ENCODE measurements at places on chromosomes 5 and 9. TPM values are rescaled to one million over a fixed set of nuclear protein-coding genes. Genes with fewer than 3 reads are reported as not detected.
A peak's percentile ranks its signal among the peaks of the same experiment; 100 is the strongest.

- peak; percentile 73 for ATAC-seq
These were observed 80.7 kb upstream of the TNFAIP8 start for GRCh38 chr5:119275146-119275545.

Gene ANKRD20A1
- total RNA-seq: 5.9 TPM

DNA sequence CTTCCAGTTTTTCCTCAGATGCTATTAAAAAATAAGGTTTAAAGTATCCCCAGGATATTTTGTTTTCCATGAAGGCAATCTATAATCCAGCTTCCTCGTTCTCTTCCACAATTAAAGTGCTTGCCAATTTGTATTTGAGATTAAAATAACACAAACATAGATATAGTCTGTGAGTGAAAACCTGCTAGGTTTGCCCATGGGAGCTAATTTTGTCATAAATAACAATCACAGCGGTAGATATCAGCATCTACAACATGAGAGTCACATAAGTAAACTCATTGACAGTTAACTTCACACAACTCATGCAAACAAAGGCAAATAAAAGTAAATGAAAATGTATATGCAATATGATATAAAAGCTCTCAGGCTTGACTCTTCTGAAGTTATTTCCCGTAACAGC lies 29.2 kb upstream of the RASGRF2 start:
- no peak for ATAC-seq

- ATAC-seq: peak; percentile 58
These were observed at the start of gene IL6ST for GRCh38 chr5:55994495-55994997. TSS of gene IL6ST (minus strand) at chr5:55994963. CDS start at chr5:55976278, 18,685 bp downstream.

Gene ANXA2R
- 1.8 TPM for total RNA-seq

DNA sequence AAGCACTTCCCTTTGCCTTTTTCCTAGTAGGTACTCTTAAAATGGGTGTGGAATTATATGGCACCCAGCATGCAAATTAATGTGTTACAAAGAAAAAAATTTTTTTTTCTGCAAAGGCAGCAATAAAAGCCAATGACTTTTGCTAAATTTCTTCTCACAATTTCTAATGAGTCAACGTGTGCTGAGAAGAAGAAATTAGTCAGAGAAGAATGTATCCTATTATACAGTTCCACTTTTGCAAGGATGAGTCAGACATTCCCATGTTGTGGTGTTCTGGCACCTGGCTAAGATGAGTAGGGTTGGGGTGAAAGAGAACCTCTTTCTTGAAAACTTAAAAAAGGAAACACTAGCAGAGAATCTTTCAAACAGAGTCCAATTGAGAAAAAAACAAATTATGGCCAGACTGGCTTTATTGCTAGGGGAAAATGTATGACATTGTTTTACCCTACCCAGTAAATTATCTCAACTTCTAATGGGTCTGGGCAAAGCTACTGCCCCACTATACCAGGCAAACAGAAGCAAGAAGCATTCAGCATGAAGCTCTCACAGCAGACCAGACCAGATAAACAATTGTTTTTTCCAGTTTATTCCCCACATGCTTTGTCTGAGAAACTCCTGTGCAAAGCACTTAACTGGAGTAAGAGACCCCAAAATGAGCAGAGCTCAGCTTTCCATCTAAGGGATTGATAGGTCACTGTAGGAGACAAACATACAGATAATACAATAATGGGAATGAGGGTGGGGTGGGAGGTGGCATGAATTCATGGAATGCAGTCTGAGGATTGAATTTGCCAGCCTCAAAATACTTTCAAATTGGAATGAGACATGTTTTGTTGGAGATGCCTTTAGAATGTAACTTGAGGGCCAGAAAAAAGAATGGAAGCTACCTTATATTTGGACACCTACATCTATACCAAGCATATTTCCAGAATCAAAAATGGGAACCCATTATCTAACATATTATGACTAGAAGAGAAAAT lies 220.8 kb upstream of the RFX3 start:
- peak; percentile 98 for ATAC-seq

DNA sequence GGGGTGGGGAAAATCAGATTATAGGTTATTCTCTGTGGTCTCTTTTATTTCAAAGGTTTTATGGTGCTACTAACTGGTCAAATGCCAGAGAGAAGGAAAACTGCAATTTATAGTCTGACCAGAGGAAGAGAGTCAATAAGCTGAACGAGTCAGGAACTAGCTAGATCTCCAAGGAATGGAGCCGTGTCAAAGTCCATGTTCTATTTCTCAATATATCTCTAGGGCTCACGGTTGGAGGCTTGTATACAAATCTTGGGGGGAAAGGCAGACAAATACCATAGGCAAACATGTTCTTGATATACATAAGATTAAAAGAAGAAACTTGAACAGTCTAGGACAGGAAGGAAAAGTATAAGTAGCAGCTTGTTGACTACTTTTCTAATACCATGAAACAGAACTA lies 627.1 kb downstream of the PDE4D start:
- ATAC-seq: no peak

- no peak for ATAC-seq
These were observed 19.2 kb downstream of the MARCHF3 start for GRCh38 chr5:127011153-127011552.

DNA sequence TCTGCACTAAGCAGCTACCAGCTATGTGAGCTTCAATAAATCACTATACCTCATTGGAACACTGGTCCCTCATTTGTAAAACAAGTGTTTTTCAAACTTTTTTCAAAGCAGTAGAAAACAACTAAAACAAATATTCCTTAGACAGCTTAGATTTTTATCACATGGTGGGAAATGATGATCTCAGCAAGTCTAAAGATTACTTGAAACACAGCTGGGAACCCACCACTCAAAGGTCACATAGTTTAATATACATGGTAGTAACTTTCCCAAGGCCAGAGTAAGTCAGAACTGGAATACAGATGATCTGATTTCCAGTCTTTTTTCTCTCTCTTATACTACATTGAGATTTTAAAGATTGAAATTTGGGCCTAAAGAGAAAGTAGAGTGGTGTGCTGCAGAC lies 850 bp upstream of the C6 start:
- ATAC-seq: no peak

- ATAC-seq: no peak
These were observed 123.5 kb downstream of the FGF10 start for GRCh38 chr5:44265713-44266112.

GRCh38 chr9:74218385-74219063 lies 278.6 kb upstream of the RORB start:
- ATAC-seq: no peak

DNA sequence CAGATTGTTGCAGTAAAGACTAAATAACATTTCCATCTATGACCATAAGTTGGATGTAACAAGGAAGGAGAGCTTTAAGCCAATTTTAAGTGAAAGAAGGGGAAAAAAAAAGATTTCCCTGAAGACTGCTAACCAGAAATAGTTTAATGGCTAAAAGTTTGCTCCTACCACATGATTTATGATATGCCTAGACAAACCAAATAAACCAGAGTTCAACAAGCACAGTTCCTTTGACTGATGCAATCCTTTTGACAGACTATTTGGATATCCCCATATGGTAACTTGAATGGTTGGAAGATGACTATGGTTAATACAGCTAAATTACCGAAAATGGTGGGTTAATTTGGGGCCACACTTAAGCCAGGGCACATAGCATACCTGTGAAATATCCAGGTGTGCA lies 338.5 kb downstream of the CETN3 start:
- ATAC-seq: no peak

GRCh38 chr9:98191671-98192502 lies 550 bp downstream of the CORO2A start:
- peak; percentile 53 for ATAC-seq

Gene RNF130
- 13.7 TPM for total RNA-seq

Gene AFF4
- total RNA-seq: 74.3 TPM

Gene PRLR
- 7.6 TPM for total RNA-seq

- no peak for ATAC-seq
These were observed 74.1 kb upstream of the SH3PXD2B start for GRCh38 chr5:172528440-172528839.
